ENCODE measurements at places on chromosomes 2 and 18. TPM values are rescaled to one million over a fixed set of nuclear protein-coding genes. Genes with fewer than 3 reads are reported as not detected.

Gene RAB27B
- 9.9 TPM for total RNA-seq

Gene KDM3A
- total RNA-seq = 11.9 TPM

Gene GNLY
- total RNA-seq = not detected

Gene EMX1
- total RNA-seq = 0.34 TPM

Gene CNNM4
- total RNA-seq = 5.2 TPM

Gene EGR4
- not detected for total RNA-seq

Gene KRTCAP3
- total RNA-seq = not detected

- peak; percentile 39 for DNase-seq
These were observed 347.6 kb downstream of the CTNNA2 start for GRCh38 chr2:79860228-79861058.

DNA sequence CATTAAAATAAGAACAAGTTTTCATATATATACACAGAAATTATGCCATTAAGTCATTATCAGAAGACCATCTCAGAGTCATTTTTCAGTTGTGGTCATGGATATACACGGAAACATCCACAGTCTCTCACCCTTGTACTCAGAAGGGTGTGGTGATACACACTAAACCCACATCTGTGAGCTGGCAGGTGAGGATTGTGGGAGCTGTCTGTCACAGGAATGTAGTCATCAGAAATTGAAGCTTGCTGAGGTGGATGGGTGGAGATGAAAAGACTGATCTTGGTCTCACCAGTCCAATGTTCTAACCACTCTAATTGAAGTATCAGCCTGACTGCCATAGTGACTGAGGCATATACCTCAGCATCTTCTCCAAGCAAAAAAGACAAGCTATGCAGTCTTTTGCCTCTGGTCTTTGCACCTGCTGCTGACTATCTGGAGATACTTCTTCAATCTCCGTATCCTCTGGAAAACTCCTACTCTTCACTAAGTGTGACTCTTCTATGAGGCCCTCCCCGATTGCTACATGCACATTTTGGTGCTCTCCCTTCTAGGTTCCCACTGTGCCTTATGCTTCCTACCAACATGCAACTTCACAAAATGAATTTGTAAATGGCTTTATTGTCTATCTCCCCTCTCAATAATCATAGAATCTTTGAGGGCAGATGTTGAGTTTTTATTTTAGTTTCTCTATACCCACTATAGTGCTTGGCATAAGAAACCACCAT is 232.8 kb downstream of the DYM start:
- DNase-seq = no peak

GRCh38 chr2:23492337-23492675 is 107.3 kb downstream of the KLHL29 start:
- no peak for DNase-seq

- DNase-seq = no peak
These were observed 86.7 kb downstream of the FIGN start for GRCh38 chr2:163649080-163649479.

DNA sequence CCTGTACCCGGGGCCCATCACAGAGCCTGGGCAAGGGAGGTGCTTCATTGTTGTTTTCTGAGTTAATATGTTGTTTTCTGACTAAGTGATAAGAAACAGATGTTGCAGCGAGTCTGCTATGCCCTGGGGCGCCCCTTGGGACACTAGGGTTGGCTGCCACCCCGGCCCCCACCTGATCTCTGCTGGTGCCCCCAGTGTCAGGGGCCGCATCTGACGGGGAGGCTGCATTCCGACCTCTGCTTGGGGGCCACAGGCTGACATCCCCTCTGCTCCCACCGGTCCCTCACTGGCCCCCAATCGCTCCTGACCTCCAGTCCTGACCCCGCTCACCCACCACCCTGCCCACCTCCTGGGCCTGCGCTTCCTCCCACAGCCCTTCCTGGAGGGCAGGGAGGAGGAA is 65.9 kb downstream of the LONRF2 start:
- no peak for DNase-seq

GRCh38 chr18:52963481-52963880 is 623.5 kb downstream of the DCC start:
- no peak for DNase-seq

DNA sequence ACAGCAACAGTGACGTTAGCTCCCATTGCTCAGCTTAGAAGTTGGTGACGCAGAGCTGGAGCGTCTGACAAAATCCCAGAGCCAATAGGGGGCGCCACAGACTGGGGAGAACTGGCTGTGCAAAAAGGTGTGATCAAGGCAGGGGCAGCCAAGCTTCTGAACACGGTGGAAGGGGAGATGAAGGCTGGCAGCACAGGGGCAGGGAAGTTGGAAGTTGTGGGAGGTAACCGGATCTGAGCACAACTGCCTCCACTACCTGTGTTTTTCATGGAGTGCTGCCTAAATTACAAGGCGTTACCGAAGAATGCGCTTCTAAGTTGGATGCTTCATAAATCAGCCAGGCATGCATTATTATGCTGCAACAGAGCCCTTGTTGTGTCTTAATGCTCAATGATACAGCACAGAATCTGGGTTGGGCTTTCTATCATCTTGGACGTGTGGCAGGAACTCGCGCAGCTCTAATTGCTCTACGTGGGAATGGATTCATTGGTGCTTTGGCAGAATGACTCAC is 370.0 kb downstream of the SLC4A3 start:
- DNase-seq = peak; percentile 72

DNA sequence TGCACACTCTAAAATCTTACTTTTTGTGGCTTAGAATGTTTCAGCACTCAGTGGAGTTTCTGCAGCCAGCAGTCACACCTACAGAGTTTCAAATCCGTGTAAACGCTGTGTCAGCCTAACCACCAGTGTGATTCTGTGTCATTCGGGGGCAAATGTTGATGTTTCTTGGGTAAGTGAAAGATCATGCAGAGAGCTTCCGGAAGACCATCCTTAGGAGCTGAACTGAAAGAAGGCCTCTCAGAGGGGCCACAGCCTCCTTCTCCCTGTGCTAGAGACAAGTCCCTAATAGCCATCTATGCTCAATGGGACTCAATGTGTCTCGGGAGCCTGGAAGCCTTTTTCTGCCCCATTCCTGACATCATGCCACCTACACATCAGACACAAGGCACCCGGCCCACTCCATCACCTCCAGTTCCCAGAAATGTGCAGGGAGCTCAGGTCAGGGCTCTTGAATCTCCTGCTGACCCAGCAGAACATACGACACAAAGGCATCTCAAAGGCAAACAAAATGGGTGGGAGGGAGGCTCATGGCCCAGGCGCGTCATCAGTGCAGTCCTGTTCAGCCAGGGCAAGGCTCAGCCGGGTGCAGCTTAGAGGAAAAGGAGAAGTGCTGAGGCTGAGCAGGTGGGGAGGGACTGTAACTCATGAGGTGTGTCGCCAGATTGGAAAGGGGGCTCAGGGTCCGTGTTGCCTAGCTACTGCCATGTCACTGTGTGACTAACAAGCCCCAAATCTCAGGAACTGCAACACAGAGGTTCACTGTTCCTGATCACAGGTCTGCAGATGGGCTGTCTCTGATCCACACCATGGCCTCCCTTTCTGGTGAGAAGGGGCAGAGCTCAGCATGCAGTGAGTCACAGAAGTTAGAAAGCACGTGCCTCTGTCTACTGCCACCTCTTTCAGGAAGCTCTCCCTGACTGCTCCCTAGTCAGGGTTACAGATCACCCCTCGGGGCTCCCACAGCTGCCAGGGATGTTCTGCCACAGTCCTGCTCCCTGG is 82.0 kb downstream of the SMAD7 start:
- no peak for DNase-seq

GRCh38 chr18:22314001-22314400 is 103.7 kb downstream of the CTAGE1 start:
- DNase-seq = no peak

DNA sequence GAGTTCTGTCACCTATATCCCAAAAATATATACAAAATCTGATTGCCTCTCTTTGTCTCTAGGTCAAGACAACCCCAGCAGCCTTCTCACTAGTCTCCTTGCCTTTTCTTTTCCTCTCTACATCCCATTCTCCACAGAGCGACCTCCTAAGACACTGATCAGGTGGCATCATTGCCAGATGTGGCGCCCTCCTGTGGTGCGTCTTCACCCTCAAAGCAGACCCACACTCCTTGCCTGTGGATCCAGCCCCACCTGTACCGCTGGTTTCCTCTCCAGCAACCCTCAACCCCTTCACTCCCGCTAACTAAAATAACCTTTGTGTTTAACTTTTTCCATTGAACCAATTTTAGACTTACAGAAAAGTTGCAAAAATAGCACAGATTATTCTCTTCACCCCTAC is 273.3 kb downstream of the GLI2 start:
- peak; percentile 12 for DNase-seq

DNA sequence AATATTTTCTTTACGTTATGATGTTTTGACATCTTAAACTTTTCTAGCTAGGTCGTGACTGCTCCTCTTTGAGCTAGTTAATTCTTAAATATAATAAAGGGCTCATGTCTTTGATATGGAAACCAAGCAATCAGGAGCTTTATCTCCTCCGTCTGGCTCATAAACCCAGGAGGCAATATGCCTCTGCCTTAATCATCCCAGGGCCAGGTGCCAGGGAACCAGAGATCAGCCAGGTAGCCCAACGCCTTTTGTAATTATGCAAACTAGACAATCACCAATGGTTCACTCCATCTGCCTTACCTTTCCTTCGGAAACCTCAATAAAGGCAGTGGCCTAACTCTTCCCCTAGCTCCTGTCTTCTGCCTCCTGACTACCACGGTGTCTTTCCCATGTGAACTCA is 213.7 kb downstream of the KCNJ3 start:
- DNase-seq = no peak

DNA sequence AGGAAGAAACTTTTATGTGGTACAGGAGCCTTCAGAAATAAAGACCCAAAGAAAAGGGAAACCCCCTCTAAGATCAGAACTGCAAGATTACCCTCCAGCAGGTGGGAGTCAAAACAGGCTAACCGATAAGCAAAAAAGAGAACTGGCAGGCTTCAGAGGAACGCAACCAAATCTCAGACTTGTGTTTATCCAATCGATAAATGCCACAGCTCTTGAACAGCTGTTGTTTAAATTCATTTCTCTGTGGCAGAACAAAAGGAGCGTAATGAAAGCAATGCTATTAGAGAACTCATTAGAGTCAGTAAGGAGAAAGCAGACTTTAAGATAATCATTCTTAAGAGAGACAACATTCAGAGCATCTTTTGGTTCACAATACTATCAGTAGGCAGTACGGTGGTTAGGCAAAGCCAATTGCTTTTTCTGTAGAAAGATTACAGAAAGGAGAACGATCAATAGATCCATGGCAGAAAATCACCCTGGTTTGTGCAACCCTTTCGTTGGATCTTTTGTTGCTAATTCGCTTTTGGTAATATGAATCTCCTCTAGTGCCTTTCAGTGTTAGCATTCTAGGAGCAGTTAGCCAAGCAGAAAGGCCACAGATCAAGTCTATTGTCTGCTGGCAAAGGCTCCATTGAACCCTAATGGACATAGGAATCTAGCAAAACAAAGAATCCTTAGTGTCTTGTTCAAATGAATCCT is 476.4 kb upstream of the CHST9 start:
- no peak for DNase-seq

DNA sequence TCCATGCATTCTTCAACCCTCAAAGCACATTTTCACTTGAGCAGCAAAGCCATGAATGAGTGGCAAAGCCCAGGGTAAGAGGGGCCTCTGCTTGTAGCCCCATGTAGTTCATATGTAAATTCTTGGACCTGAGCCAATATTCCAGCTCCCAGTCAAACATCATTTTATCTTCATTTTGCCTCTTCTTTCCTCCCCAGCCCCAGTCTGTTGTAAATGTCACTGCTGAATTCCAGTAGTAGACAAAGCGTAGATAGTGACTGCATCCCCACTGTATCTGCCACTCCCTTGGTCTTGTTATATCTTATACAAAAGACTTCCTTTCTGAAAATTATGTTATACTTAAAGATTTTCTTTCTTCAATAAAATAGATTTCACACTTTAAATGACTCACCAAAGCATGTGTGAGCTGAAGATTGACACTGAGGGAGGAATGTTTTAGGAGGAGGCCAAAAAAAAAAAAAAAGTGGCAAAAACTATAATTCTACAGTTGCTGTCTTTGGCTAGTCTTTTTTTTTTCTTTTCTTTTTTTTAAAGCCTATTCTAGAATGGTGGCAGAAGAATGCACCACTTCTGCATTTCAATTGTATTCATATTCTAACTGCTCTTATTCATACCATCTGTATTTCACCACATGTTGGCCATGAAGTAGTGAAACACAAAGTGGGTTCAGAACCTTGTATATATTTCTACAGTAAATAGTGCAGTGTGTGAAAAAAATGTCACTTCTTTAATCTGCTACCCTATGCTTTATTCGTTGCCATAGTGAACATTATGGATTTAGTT is 306.1 kb downstream of the CPS1 start:
- no peak for DNase-seq

- no peak for DNase-seq
These were observed 562.9 kb downstream of the ARHGAP15 start for GRCh38 chr2:143692162-143692561.

DNA sequence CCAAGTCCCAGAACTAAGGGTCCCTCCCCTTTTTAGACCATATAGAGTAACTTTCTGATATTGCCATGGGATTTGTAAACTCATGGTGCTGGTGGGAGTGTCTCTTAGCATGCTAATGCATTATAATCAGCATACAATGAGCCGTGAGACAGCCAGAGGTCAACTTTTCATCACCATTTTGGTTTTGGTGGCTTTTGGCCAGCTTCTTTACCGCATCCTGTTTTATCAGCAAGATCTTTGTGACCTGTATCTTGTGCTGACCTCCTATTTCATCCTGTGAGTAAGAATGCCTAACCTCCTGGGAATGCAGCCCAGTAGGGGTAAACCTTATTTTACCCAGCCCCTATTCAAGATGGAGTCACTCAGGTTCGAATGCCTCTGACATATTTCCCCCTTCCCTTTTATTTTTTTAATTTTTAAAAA is 148.2 kb downstream of the PHLPP1 start:
- peak; percentile 86 for DNase-seq

- DNase-seq = peak; percentile 38
These were observed 19.2 kb upstream of the TMEM177 start for GRCh38 chr2:119659601-119660342.

DNA sequence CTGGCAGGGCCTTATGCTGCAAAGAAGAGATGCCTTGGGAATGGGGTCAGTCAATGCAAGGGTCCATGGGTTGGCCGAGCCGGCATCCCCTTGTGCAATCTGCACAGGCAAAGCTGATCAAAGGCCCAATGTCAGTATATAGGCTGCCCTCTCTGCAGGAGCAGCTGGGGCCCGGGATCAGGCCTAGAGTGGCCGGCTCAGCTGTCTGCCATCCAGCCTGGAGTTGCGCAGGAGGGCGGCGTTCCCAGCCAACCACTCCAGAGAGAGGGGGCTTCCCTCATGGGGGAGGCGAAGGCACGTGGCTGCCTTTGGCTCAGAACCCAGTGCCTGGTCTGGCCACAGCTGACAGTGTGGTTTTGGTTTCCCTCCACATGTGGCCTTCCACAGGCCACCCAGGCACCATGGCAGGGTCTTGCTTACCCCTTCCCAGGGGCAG is 3.9 kb downstream of the INPP5D start:
- DNase-seq = no peak

DNA sequence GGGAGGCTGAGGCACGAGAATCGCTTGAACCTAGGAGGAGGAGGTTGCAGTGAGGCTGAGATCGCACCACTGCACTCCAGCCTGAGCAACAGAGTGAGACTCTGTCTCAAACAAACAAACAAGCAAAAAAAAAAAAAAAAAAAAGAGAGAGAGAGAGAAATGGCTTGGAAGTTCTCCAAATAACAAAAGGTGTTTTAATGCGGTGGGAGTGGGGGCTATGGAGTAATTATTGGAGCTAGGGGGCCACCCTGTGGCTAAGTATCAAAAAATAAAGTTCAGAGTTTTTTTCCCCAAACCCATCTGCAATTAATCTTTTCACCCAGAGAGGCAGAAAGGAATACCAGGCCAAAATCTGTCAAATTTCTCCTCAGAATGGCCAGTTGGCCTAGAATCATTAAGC is 23.0 kb upstream of the CEP68 start:
- DNase-seq = peak; percentile 51

GRCh38 chr2:119699016-119699606 is 20.1 kb downstream of the TMEM177 start:
- DNase-seq = no peak

Data from A172 (cell line).